Fibroblast of lung (primary cell): ENCODE measurements at places on chromosomes 6 and 20. TPM values are rescaled to one million over a fixed set of nuclear protein-coding genes. Genes with fewer than 3 reads are reported as not detected.

The CALHM4 gene
- not detected in 2 replicates for total RNA-seq

DNA sequence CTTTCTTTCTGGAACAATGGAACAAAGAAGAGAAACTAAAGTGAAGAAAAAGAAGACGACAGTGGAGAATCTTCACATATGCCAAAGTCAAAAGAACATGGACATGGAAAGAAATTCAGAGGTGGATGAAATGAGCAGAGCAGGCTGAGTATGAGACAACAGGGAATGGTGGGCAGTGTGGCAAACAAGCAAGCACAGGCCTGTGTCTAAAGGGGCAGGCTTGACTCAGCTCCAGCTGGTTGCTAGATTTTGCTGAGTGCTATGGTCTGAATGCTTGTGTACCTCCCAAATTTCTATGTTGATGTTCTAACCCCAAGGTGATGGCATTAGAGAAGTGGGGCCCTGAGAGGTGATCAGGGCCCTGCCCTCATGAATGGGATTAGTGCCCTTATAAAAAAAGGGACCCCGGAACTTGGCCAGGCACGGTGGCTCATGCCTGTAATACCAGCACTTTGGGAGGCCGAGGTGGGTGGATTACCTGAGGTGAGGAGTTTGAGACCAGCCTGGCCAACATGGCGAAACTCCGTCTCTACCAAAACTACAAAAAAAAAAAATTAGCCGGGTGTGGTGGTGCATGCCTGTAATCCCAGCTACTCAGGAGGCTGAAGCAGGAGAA is 49.6 kb downstream of the ZMYND8 start:
- H3K4me3 ChIP-seq = no peak overlapping the region
- no peaks in the 10 kb centered on the region for H3K36me3 ChIP-seq
- no peaks in the 10 kb centered on the region for H3K4me1 ChIP-seq
- no peaks in the 10 kb centered on the region for H3K27me3 ChIP-seq
- no peak overlapping the region for H3K27ac ChIP-seq

DNA sequence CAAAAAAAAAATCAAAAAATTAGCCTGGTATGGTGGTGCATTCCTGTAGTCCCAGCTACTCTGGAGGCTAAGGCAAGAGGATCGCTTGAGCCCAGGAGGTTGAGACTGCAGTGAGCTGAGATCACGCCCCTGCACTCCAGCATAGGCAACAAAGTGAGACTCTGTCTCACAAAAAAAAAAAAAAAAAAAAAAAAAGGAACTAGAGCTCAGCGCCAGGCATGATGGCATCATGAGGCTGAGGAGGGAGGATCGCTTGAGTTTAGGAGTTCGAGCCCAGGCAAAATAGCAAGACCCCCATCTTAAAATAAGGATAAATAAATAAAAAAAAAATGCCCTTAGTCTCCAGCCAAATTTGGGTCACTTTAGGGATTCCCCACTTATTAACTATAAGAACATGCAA is 40.4 kb upstream of the PIM1 start:
- DNase-seq = no peak
- no peak overlapping the region for H3K4me3 ChIP-seq
- H3K4me1 ChIP-seq = peaks cover 14% of the 10 kb centered on the region

DNA sequence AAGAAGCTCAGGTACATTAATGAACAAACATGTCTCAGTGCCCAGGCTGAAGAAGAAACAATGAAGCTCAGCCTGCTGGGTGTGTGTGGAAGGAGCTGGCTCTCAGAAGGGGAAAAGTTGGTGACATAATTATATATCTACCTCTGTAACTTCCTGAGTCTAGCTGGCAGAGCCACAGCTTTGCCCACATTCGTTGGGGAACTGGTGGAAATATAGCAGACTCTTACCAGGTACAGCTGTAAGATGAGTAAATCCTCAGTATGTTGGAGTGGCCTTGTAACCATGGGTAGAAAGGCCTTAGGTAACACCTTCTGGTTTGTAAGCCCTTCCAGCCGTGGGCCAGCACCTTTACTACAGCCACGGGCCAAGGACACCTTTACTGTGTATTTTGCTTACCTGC is 29.9 kb upstream of the PNRC1 start:
- H3K4me1 ChIP-seq = peaks cover 2% of the 10 kb centered on the region
- DNase-seq = no peak
- H3K27ac ChIP-seq = no peak overlapping the region
- no peak overlapping the region for H3K4me3 ChIP-seq
- no peaks in the 10 kb centered on the region for H3K27me3 ChIP-seq

- no peak overlapping the region for H3K4me3 ChIP-seq
- no peaks in the 10 kb centered on the region for H3K4me1 ChIP-seq
- H3K27ac ChIP-seq = no peak overlapping the region
- no peak for DNase-seq
- H3K36me3 ChIP-seq = no peaks in the 10 kb centered on the region
Observed at GRCh38 chr6:134689641-134690040, 260.3 kb downstream of the ALDH8A1 start.
